Cortex of kidney (tissue), 1 donor: ENCODE measurements at places on chromosomes 3 and 15.

DNA sequence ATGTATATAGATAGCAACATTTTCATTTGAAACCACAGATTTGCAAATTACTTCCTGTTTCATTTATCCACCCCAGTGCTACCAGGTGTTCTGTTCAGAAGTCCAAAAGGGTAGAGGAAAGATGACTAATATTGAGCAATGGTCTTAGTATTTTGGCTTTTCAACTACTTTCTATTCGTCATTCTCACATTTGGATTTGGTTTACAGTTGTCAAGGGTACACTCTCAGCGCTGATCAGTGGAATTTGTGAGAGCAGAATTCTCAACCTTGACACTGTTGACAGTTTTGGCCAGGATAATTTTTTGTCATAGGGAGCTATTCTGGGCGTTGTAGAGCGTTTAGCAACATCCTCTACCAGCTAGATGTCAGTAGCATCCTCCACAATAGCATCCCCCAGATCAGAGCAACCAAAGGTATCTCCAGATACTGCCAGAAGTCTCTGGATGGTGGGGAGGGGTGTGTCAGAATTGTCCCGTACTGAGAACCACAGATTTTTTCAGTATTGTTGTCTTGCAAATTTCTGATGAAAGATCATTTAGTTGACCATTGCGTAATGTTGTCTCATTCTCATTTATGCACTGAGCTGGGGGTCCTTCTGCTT, 4.2 kb downstream of the HMCES start:
- DNase-seq = no peak

DNA sequence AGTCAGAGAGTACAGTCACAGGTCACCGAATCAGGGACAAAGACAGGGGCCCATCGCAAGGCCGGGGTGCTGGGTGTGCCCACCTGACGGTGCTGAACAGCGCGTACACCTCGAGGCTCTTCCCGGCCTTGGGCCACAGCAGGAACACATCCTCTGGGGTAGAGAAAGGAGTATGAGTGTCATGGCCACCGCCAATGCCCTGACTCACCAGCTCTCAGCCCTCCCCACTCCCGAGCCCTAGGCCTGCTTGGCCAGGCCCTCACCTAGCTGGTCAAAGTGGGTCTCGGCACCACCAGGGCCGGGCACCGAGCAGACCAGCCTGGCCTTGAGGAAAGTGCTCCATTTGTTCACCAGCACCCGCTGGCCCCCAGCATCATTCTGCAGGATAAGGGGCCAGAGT, 4.2 kb downstream of the SEMA3G start:
- no peak for DNase-seq

DNA sequence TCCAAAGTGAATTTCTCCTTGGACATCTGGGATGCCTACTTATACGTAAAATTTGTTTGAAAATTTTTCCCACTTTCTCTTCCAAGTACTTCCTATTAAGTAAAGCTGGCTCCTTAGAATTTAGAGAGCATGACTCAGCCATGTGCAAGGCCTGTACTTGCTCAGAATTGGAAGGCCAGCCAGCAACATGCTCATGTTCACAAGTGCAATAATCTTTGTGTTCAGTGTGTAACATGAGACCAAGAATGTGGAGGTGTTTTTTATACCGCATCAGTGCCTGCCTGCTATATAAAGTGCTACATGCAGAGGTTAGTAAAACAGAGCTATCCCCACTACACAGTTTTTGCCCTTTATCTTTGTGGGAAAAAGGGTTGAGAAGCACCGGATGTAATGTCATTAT, 151.9 kb upstream of the FEZF2 start:
- no peak for DNase-seq

GRCh38 chr3:109224333-109224732, 87.8 kb downstream of the C3orf85 start:
- no peak for DNase-seq

GRCh38 chr15:67854358-67854757, 14.5 kb upstream of the RNU6-1 start:
- DNase-seq = no peak

DNA sequence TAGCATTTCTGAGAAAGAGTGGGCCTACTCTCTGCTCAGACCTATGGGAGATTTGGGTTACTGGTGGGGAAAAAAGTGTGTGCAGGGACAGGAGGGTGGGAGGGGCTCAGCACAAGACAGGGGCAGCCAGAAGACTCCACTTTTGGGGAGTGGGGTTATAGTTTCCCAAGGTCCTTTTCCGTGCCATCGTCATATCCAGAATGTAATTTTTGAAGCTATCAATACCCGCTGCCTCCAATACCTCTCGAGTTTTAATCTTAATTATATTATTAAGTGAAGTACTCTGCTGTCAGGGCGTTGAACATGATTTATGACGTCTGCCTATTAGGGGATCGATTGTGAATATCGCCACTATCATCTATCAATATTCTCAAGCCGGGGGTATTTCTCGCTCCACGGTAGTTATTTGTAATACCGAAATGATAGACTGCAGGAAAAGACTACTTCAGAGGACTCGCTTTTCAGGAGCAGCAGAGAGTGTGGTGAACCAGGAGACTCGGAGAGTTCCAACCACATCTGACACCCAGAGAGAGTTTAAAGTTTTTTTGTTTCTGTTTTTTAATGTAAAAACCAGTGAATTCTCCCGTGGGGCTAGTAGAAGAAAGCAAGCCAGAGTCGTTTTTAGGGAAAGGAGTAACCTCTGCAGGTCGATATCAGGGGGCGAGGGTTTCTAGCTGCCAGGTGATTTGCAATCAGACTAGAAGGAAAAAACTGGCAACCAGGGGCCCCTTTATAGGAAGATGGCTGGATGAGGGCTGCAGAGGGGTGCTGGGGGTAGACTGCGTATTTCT, 20.6 kb downstream of the NR2F2 start:
- no peak for DNase-seq

- DNase-seq = no peak
These were observed 91.1 kb upstream of the RNF7 start for GRCh38 chr3:141646760-141647561.

DNA sequence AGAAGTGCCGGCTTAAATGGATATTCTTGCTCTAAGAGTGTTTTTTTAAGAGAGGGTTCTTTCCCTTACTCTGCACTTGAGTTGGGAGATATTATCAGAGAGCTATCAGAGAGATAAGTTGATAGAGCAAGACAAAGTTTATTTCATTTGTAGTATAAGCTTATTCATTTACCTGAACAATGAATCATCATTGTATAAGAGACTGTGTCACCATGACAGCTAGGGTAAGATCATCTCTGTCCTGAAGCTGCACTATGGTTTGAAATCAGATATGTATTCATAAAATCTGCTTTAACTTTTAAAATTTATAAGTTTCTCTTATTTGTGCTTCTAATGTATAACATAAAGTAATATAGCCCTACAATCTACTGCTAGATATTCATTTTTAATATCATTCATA, 128.1 kb upstream of the ARL6 start:
- no peak for DNase-seq

DNA sequence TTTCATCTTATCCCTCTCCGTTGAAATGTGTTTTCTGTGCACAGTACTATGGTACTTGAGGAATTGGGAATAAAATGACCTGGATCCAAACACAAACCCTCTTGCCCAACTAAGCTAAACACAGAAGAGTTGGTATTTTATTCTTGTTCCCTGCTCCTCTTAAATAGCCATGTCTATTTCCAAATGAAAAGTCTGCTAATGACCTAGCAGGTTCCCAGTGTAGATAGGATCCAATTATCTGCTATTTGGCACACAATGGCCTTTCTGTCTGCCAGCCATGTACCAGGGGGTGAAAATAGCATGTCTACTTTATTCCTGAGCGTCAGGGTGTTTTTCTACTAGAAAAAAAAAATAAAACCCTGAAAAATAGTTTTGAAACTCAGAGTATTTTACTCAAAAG, 657.0 kb upstream of the NAALADL2 start:
- DNase-seq = no peak

GRCh38 chr3:103127098-103127630, 692.3 kb downstream of the ZPLD1 start:
- no peak for DNase-seq

DNA sequence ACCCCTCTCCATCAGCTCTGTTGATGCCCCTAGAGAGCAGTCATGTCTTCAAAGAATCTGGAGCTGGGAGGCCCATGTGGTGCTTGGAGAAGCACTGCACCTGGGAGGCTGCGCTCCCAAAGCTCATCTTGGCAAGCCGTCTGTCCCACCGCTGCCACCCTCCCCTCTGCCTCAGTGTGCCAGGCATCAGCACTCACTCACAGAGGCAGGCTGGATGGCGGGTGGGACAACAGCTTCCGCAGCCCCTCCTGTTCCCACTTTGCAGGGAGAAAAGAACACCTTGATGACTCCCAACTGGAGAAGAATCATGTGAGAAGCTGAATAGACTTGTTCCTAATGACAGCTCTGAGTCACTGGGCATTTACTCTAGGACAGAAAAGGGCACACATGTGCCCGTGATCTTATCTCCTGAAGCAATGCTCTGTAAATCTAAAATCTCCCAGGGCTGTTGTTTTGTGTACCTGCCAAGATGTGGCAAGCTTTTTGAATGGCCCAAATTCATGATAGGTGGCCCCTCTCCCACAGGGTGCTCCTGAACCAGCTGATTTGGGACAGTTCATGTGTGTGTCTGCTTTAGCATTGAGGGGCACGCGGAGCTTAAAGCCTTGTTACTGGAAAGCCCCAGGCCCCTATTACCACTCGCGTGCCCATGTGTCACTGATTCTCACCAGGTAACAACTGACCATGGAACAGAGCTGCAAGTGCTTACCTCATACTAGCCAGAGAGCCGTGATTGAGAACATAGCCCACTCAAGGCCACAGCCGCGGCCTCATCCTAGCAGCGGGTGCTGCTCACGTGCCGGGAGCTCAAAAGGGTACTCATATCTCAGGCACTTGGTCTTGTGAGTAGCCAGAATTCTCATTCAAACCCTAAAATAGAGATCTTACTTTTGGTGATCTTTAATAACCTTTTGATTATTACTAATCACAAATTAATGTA, 104.4 kb downstream of the DNAJB8 start:
- DNase-seq = no peak

DNA sequence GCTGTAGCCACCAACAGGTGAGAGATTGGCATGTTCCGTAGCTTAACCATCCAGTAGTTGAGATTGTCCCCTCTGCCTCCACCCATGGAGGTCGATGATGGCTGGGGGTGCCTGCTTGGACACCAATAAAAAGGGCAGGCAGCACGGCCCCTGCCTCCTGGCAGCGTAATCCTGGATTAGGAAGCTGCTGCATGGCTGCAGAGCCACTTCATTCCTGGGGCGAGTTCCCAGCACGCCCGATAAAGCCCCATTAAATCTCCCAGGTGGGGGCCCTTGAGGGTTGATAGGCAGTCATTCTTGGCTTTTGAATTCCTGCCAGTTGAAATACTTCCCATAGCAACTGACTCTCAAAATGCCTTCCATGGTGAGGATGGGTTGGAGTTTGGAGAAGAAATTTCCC, 67.8 kb downstream of the PLXNA1 start:
- DNase-seq = no peak

DNA sequence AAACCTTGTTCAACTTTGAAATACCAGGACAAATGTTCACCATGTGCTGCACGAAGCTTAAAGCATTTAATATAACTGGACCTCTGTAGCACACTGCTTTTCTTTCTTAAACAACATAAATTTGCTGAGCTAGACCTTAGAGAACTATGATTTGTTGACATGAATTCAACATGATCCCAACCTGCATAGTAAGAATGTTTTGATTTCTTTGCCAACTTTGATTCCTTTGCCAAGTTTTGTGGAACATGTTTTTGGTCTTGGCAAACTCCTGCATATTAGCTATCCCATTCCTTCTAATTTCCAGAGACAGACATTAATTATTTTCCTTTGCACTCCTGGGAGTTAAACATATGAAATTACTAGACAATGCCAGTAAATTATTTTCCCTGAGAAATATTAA, 197.2 kb upstream of the RBMS3 start:
- no peak for DNase-seq

- no peak for DNase-seq
These were observed 65.4 kb downstream of the AQP9 start for GRCh38 chr15:58203537-58203936.

- no peak for DNase-seq
These were observed 74.5 kb downstream of the FOXP1 start for GRCh38 chr3:71509066-71509465.

DNA sequence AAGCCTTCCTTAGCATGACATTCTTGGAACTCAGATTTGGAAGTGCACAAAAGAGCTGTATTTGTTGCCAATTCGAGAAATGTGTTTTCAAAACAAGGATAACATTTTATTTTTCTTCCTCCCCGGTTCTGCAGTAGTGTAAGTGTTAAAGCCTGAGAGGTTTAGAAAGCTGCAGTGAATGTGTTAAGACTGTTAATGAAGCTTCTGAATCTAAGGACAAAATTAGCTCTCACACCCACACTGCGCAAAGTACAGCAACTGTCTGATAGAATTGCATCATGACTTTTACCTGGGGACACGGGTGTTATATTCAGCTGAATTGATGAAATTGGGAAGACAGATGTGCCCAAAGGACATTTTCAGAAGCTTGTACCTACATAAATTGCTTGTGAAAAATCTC, 344.4 kb downstream of the CADM2 start:
- DNase-seq = no peak

DNA sequence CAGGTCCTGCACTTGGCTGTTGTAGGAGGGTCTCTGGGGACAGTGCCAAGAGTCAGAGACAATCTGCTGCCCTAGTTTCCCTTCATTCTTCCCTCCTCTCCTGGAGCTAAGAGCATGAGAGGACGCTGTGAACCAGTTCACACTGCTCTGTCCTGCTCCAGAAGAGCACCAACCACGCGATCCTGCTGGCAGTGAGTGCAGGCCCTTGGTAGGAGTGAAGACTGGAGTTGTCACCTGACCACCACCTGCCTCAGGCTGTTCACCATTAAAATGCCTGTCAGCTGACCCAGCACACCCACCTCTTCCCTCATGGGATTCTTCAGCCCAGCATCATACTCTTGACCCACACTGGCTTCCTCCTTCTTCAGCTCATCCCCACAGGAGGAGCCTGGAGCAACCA, 2.9 kb downstream of the TM6SF1 start:
- no peak for DNase-seq

DNA sequence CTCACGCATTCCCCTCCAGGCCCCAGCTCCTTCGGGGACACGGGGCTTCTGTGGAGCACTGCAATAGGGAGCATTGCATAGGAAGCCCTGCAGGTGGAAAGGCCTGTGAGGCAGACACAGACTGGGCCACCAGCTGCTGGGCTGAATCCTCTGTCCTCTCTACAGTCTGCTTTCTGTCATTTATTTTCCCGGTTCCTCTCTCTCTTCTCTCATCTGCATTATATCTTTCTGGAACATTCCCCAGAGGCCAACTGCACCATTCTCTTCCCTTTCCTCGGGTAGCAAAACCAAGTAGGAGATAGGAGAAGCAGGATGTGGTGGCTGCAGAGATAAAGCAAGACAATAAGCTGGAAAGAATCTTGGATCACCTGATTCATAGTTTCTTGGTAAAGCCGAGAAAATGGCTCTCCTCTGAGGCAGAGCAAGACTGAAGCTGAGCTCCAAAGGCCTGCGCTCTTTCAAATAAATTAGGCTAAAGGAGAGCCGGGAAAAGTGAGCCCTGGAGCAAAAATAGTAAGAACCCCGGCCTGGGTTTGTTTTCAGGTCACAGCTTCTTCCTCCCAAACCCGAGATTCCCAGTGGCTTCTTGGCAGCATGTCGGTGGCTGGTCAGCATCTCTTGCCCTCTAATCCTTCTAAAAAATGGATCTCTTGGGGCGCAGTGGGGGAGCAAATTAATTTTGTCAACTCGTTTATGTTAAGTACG, 5.3 kb downstream of the TM4SF4 start:
- DNase-seq = no peak
